RKO (cell line): ENCODE measurements at places on chromosomes 11 and 22.

- no peak for DNase-seq
These were observed 93.1 kb downstream of the TP53I11 start for GRCh38 chr11:44857490-44858090.

DNA sequence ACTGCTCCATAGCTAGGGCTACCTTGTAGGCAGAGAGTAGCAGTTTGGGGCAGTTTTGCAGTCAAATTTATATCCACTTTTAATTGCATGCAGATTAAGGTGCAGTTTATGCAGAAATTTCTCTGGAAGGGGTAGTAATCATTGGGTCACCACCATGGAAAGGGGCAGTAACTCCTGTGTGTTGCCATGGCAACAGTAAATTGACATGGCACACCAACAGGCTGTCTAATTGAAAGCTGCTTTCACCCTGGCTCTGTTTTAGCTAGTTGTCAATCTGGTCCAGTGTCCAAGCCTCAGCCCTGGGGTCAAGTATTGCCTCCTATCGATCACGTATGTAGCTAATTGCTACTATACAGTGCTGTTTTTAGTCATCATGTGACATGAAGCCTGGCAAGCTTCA is 786.1 kb upstream of the CNTN5 start:
- no peak for DNase-seq

- no peak for DNase-seq
These were observed 116.0 kb downstream of the FAR1 start for GRCh38 chr11:13784441-13784840.

GRCh38 chr11:116507849-116508695 is 264.7 kb downstream of the BUD13 start:
- no peak for DNase-seq

DNA sequence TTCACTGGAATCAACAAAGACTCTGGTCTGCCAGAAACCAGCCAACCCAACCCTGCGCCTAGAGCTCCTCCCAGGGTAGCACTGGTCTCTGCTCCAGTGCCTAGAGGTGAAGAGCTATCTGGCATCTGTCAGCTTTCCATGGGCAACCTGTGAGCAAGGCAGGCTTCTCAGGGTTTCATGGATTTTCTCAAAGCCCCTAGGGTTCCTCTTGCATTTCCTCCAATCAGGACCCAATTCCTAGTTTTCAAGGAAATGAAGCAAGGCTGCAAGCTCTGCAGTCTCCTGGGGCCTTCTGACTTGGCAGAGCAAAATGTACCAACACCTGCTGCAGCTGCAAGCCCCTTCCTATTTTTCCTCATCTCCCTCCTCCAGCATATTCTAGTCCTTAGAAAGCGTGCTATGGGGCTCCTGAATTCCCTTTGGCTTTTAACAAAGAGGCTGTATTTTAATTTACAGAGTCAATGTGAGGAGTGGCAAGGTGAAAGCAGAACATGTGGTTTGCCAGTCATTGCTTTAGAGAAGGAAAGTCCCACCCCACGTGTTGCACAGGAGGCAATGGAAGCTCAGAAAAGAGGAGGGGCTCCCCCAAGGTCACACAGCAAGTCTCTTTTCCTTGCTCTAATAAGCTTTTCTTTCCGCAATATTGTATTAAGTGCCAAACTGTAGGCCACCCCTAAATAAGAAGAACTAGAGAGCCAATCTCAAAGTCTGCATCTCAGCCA is 33.0 kb upstream of the RIC3 start:
- DNase-seq, result no peak

DNA sequence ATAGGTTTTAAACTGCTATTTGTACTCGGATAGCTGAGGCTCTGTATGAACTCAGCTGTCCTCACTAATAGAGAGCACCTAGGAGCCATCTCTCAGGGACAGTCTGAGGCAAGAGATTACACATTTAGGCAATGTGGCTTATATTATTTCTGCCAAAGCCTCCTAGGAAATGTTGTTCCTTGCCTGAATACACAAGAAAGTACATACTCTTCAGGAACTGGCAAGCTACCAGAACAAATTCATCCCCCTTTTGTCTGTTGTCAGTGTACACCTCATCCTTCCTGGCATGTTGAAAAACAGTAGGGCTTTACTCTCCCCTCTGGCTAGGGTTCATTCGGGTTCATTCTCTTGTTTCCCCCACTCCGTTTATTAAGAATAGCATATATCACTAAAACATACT is 615.9 kb upstream of the FAT3 start:
- DNase-seq, result no peak

DNA sequence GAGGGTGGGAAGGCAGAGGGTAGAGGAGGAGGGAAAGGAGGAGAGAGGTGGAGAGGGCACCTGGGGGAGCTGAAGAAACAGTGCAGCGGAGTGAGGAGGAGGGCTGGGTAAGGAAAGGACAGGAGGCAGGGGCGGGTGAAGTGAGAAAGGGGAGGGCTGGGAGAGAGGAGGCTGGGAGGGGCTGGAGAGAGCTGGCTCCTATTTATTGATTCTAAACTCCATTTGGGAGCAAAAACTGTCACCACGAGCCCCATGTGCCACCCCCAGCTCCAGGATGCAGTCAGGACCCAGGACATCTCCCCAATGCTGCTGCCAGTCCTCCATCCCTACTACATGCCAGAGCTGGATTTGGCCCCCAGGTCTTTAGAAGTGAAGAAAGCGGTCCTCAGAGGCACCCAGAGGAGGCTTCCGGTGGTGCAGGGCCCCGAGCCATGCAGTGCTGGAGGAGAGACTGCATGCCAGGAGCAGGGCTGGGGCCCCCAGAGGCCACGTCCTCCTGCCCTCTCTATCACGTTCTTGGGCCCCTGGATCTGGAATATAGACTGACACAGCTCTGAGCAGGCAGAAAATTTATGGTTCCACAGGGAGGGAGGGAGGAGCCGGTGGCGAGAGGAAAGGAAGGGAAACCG is 53.7 kb downstream of the SLC22A12 start:
- peak; percentile 16 for DNase-seq

DNA sequence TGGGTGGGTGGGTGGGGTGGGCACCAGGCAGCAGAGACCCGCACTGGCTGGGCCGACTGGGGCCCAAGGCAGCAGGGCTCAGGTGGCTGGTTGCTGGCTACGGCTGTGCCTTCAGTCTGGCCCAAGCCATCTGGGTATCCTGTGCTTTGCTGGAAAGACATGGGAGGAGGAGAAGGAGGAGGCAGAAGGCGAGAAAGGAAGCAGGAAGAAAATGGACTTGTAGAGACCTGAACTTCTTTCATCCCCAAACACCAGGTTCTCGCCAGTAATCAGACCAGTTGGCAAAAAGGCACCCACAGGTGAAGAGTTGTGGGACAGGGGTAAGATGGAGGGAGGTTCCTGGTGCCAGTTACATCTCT is 78.8 kb downstream of the IGLL1 start:
- no peak for DNase-seq

- DNase-seq, result no peak
These were observed at the start of gene MS4A14 for GRCh38 chr11:60396382-60396781. Gene MS4A14, plus strand, starts transcription at chr11:60396459. Its CDS starts 120 bp downstream, at chr11:60396579.

DNA sequence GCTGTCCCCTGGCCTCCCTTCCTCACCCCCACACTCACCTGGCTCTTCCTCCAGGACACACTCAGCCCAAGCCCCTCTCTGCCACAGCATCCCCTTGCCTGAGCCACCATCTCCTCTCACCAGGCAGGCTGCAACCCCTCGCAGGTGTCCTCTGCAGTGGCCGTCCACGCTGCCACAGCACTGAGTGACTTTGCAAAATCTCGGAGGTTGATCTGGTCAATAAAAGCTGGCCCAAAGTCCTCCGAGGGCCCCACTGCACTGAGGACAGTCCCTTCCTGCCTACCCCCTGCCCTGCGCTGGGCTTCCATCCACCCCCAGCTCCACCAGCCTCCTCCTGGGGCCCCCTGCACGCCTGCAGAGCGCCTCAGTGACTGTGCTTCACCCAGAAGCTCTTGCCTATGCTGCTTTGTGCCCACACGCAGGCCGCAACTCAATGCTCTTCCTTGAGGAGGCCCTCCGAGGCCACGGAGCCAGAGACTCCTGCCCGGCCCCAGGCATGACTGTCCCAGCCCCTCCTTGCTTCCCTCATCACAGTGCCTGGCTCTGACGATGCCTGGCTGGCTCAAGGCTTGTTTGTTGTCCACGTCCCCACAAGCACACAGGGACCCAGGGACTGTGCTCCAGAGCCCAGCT is 30.8 kb upstream of the SLC22A12 start:
- DNase-seq, result no peak

GRCh38 chr11:119624629-119625028 is 104.4 kb downstream of the NECTIN1 start:
- no peak for DNase-seq

DNA sequence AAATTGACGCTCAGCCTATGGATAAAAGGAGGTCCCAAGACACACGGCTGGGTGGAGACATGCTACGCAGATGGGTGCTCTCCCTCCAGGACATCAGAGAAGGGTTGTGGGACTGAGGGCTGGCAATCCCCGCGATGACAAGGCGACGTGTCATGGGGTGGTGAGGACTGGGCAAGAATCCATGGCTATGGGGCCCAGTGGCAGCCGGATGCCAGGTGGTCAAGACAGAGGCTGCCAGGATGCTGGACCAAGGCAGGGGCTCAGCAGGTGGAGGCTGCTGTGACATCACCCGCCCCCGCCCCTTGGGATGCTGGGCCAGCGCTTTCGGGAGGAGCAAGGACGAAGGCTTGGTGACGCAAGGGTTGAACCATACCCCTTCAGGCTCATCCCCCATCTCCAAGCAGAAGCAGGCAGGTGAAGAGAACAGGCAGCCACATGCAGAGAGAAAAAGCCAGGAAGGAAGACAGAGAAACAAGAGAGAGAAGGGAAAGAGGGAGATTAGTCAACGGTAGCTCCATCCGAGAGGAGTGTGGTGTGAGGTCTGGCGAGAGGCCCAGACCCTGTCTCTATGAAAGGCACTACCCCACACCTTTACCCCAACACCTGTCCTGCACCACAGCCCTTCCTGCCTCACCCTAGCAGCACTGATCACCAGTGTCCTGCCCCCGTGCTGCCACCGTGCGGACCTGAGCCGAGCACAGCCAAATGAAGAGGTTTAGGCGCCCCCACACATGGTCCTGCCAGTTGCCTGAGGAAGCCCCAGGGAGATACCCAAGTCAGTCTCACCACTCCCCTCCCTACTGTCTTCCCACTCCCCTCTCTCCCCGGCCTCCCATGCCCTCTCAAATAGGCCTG is 24.1 kb upstream of the RASL10A start:
- DNase-seq, result no peak

DNA sequence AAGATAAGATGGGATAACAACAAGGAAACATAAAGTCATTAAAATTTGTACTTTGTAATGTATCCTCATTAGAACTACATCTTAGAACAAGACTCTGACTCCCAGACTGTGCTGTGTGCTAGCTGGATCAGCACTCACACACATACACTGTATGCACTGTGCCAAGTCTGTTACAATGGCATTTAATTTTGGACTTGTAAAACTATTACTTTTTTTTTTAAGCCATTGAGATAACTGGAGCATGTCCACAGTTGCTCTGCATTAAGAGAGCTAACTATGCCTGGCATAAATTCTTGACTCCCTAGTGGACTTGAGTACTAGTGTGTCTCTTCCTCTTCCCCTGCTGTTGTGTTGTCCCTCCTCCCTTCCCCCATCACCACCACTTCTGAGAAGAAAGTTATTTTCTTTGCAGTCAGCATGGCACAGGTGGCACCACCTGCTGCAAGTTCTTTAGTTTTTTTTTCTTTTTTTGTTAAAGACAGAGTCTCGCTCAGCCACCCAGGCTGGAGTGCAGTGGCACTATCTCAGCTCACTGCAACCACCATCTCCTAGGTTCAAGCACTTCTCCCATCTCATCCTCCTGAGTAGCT is 268.6 kb downstream of the TMEM135 start:
- no peak for DNase-seq

- no peak for DNase-seq
These were observed 5.4 kb downstream of the PARVG start for GRCh38 chr22:44186121-44186510.

GRCh38 chr11:26478710-26479109 is 93.4 kb downstream of the MUC15 start:
- no peak for DNase-seq

DNA sequence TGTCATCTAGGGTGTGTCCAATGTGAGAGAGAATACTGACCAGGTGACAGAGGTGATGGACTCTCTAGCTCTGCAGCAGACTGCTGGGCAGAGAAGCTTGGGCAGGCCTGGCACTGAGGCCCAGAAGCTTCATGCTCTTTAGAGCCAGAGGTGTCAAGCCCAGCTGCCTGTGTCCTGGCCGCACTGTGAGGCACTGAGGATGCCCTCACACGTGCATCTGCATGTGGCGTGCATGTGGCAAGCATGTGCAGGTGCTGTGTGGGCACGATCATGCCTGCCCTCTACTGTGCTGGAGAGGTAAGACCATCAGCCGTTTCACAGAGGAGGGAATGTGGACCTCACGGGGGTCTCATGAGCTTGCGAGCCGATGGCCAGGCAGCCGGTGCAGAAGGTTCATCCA is 15.8 kb upstream of the TXNRD2 start:
- DNase-seq, result no peak

DNA sequence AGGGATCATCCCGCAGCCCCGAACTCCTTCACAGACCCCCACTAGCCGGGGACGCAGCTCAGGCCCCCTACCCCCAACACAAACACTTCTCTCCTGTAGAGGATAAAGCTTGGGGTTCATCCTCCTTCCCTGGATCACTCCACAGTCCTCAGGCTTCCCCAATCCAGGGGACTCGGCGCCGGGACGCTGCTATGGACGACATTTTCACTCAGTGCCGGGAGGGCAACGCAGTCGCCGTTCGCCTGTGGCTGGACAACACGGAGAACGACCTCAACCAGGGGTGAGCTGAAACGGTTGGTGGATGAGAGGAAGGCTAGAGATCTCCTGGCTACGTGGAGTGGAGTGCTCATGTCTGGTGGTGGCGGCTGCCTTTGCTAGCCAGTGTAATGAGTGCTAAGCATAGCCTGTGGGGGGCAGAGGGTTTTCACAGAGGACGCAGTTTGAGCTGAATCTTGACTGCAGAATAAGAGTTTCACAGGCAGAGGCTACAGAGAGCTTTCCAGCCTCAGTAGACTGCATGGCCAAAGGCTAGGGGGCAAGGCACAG is 580 bp downstream of the ILK start:
- DNase-seq, result peak; percentile 81

GRCh38 chr11:111356660-111357048 is 22.4 kb downstream of the POU2AF1 start:
- no peak for DNase-seq

GRCh38 chr11:1367721-1368120 is 22.0 kb upstream of the BRSK2 start:
- DNase-seq, result no peak
